ENCODE measurements at places on chromosomes 16 and 17. TPM values are rescaled to one million over a fixed set of nuclear protein-coding genes. Genes with fewer than 3 reads are reported as not detected.

SLC35G6 gene
- not detected for total RNA-seq

NPW gene
- 0.60 TPM for total RNA-seq

CES1 gene
- total RNA-seq, result 1.4 TPM

LPO gene
- not detected for total RNA-seq

TNFRSF12A gene
- total RNA-seq, result 44.2 TPM

HAP1 gene
- under 0.01 TPM for total RNA-seq

POLR3K gene
- 4.6 TPM for total RNA-seq

CCL17 gene
- not detected for total RNA-seq

VASN gene
- 1.6 TPM for total RNA-seq

SPOP gene
- total RNA-seq, result 139 TPM

RHBDL1 gene
- total RNA-seq, result 0.22 TPM

SHBG gene
- total RNA-seq, result 0.22 TPM

MYO15A gene
- total RNA-seq, result under 0.01 TPM

ZFPM1 gene
- 0.65 TPM for total RNA-seq

SP6 gene
- total RNA-seq, result 0.65 TPM

AXIN2 gene
- total RNA-seq, result 1.6 TPM

STAT5A gene
- total RNA-seq, result 44.2 TPM

CUEDC1 gene
- total RNA-seq, result 4.6 TPM

DNASE1L2 gene
- total RNA-seq, result 0.22 TPM

PROCA1 gene
- 0.22 TPM for total RNA-seq

ZSCAN10 gene
- under 0.01 TPM for total RNA-seq

MYH2 gene
- not detected for total RNA-seq

NLRC5 gene
- 7.3 TPM for total RNA-seq

IQCK gene
- total RNA-seq, result 10.9 TPM

TBC1D3 gene
- 1.8 TPM for total RNA-seq

NKD1 gene
- under 0.01 TPM for total RNA-seq

SLC12A3 gene
- not detected for total RNA-seq

C17orf78 gene
- total RNA-seq, result not detected

LITAFD gene
- not detected for total RNA-seq

SLC7A6 gene
- total RNA-seq, result 10.9 TPM

NT5M gene
- total RNA-seq, result 1.1 TPM

GPR142 gene
- total RNA-seq, result not detected

CFAP97D1 gene
- not detected for total RNA-seq

TP53TG3C gene
- not detected for total RNA-seq

RNF222 gene
- total RNA-seq, result under 0.01 TPM

HBZ gene
- not detected for total RNA-seq

PLLP gene
- total RNA-seq, result 6.3 TPM

CCL14 gene
- 3.9 TPM for total RNA-seq

TCAP gene
- under 0.01 TPM for total RNA-seq

KRTAP4-1 gene
- not detected for total RNA-seq

KRTAP4-9 gene
- not detected for total RNA-seq

MT1B gene
- not detected for total RNA-seq

KRT9 gene
- total RNA-seq, result not detected

All from lung microvascular endothelial cell (primary cell).